ENCODE measurements at places on chromosomes 6 and 20. TPM values are rescaled to one million over a fixed set of nuclear protein-coding genes. Genes with fewer than 3 reads are reported as not detected.

DNA sequence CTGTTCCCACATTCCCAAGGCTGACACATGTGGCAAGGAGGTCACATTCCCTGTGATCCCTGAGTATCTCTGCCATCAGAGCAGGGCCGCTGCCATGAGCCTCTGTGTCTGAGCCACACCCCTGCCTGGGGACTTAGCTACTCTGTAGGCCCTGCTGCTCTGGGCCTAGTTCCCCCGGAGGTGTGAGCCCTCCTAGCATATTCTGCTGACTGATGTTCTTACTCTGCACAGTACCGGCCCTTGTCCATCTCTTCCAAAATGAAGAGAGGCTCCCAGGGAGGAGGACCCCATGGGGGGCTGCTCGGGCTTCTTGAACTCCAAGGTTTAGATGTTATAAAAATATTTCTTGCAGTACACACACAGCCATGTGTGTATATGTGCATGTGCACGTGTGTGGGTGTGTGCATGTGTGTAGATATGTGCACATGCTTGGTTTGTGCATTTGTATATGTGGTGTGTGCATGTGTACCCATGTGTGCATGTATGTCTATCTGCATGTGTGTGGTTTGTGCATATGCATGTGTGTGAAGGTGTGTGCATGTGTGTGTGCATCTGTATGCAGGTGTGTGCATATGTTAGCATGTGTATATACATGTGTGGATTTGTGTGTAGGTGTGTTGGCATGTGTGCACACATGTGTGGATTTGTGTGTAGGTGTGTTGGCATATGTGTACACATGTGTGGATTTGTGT, 101.2 kb downstream of the ERMARD start:
- peak; percentile 54 for DNase-seq

DNA sequence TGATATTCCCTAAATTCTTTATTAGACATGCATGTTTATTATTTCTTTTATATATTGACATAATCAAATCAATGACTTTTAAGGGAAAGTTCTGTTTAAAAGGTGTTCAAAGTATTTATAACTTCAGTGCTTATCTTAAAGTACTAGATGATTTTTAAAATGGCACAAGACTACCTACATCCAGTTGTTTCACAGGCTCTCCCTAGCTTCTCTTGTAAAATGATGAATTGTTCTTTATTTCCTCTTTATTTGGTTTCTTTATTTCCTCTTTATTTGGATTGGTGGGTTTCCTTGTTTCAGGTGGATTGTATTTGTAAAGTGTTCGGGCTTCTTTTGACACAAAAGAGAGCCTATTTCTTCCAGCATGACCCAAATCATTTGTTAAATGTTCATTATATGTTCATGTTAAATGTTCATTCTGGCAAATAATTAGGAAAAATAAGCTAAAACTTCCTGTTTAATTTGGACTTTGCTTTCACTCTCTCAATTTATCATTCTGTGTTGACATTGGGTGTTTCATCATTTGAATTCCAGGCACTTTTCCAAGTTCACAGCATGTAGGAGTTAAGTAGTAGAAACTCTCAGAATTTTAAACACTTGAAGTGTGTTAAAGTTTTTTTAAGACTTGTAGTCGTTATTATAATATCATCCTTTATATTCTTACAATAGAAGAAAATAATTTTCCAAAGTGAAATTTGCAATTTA, 24.6 kb downstream of the MLIP start:
- peak; percentile 39 for DNase-seq

- no peak for DNase-seq
These were observed 91.3 kb upstream of the MAP3K7 start for GRCh38 chr6:90678049-90678779.

DNA sequence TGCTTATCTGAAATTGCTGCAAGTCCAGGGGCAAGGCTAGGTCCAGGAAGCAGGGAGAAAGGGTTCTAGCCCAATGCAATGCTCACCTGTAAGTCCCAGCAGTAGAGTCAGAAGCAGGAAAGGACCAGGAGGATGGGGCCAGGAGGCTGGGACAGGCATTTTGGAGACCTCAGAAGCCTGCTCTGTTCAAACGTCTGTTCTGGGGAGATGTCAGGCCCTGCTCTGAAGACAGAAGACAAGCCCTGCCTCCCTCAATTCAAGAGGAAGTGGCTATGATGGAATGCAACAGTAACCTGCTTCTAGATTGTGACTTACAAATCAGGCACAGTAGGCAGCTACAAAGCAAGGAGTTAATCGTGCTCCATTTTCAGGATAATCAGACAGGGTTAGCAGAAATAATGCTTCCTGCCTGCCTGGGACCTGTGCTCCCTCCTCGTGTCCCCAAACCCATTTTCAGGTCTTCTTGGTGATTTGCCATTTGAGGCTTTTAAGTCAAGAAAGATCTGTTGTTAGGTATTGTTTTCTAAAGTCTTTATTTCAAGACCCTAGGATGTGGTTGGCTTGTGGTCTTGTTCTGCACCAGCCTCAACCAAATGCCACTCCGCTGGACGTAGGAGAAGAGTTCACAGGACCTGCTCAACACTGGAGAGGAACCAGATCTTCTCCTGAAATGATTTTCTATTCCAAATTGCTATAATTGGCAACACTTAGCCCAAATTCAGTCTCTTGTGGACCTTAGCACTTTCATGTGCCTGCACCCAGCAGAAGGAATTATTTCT, at the start of gene SIRPG:
Gene SIRPG, minus strand, starts transcription at position 224 of the 779 bp plus-strand sequence. Its CDS starts 65 bp downstream, at position 159.
- DNase-seq = peak; percentile 45

DNA sequence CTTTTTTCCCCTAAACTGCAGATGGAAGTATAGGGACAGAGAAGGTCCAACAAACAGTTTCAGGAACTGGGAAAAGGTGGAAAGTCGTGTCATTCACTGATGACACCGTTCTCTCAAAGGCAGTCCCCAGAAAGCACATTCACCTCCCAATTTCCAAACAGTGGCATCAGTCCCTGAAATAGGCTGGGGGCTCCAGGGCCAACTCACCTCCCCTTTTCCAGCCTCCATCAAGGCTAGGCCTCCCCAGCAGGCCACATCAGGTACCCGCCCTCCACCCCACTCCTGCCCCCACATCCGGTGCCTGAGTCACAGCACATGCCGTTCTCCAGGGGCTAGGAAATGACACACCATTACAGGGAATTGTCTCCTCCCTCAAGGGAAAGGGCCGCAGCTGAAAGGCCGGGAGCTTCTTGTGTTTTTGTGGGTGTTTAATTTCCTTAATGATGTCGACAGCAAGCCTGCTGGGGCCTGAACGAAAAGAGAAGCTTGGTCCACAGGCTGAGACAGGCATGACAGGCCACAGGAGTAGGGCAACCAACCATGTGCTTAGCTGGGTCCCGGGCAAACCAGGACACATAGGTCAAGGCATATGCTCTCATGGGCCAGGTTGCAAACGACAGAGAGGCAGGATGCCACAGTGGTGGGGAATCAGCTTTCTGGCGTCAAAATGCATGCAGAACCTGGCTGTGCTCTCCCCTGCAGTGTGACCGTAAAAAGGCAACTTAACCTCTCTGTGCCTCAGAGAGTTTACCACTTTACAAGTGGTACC, 39.2 kb downstream of the ZMYND8 start:
- peak; percentile 100 for DNase-seq

- DNase-seq = peak; percentile 18
These were observed 26.1 kb downstream of the CEP57L1 start for GRCh38 chr6:109121411-109121810.

GRCh38 chr20:57568960-57569359, 8.1 kb downstream of the PCK1 start:
- no peak for DNase-seq

DNA sequence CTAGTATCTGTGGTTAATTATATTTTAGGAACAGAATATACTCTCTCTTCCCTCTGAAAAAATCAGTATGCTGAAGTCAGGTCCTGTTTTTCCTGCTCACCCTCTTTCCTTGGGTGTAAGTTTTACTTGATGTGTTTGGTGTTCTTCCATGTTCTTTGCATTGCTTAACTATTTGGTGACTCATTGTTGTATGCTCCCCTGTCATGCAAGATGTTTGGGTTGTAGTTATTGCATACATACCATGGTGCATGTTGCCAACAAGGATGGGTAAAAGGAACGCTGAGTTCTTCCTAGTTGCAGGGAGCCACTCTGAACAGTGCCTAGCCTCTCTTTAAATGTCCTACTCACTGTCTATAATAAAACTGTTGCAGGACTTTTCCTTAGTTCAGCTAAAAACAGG, 207.9 kb upstream of the LAMP5 start:
- DNase-seq = peak; percentile 42

- peak; percentile 58 for DNase-seq
These were observed 671 bp downstream of the TAPBP start for GRCh38 chr6:33313105-33313708.

GRCh38 chr6:38319256-38320212, 320.2 kb downstream of the BTBD9 start:
- DNase-seq = peak; percentile 59

DNA sequence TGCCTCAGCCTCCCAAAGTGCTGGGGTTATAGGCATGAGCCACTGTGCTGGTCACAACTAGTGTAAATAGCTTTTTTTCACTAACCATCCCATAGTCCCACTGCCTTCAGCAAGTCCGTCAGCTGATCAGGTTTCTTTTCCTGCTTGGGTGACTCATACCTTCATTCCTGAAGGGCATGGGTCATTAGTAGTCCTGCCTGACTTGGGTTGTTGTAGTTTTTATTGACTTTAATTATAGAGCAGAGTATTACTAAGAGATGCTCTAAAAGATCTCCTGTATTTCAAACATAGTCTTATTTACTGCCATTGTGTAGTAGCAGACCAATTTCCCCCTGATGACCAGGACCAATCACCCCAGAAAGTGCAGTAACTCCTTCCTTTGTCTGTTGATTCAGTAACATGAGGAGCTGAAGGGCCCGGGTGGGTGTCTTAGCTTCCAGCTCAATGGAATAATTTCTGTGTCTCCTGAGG, 25.8 kb downstream of the HLA-C start:
- peak; percentile 98 for DNase-seq

DNA sequence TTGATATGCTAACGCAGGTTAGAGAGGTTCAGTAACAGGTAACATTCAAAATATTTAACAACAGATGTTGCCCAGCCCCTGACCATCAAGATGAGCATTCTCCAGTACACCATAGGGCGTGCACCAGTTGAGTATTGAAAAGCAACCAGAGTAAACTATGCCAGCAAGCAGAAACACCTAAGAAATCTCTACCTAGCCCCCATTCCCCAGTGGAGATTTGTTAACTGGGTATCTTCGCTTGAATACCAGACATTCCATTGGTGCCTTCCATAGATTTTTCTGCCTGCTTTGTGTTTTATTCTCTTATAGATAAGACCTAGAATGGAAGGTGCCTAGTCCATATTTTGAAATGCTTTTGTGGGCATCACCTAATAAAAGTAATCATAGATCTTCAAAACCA, 623.9 kb downstream of the KIF16B start:
- no peak for DNase-seq

DNA sequence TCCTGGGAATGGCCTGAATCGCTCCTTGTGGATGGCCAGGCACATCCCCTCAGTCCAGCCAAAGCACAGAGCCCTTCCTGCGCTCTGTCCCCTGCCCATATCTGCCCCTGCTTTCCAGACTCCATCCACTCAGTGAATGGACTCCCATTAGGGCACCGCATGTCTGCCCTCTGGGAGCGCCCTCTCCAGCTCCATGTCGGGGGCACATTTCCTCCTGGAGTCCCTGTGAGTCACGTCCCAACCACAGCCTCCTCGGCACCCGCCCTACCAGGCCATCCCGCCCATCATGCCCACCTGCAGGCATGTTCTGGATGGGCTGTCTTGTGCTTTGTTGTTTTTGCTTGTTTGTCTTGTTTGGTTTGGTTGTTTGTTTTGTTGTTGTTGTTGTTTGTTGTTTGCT, 96.8 kb downstream of the PSMB1 start:
- DNase-seq = no peak

DNA sequence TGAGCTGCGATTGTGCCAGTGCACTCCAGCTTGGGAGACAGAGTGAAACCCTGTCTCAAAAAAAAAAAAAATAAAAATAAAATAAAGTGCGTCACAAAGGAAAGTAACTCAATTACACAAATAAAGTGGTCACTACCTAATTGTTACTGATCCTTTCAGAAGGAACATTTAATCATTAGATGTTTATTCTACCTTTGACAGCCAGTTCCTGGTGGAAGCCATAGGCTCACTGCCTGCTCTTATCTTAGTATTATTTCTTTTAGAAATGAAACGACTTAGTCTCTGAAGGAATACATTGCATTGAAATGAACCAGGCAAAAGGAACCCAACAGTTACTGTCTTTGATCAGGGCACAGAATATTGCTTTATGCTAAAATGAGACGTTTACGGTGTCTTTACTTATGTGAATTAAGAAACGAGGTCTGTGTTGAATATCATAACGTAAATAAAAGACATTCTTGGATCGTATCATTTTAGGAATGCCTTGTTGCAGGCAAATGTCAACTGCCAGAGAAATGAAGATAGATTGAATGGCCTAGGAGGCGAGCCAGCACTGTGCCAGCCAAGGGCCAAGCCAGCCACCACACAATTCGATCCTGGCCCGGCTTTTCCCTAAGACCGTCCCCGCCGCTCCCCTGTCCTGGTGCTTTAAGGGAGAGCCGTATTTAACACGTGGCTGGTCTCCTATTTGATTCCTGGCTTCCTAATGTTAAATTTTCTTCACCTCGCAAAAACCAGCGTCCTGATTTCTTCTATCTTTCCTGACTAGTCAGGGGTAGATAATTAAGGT, 136.7 kb upstream of the GMDS start:
- peak; percentile 10 for DNase-seq

- DNase-seq = no peak
These were observed 206.9 kb downstream of the TMEM242 start for GRCh38 chr6:157116426-157116825.

DNA sequence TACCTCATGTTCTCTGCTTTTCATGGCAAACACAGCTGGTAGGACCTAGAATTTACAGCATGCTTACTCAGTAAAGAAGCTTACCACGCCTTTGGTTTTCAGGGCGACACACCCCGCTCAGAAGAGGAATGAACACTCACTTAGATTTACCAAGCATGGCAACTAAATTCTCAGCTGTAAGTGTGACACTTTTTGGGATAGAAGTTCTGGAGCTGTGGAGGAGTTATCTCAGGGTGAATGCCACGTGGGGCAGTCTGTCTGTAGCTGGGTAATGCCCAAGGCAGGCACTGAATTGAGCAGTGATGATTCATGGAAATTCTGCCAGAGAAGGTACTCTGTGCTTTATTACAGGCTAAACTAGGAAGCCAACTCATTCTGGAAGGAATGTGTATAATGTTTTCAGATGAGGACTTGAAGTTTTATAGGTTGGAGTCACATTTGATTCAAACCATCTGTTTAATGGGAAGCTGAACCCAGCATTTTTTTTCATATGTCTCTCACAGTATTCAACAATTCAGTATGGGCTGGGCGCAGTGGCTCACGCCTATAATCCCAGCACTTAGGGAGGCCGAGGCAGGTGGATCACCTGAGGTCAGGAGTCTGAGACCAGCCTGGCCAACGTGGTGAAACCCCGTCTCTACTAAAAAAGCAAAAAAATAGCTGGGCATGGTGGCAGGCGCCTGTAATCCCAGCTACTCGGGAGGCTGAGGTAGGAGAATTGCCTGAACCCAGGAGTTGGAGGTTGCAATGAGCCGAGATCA, 3.5 kb upstream of the PRIM2 start:
- peak; percentile 100 for DNase-seq

- no peak for DNase-seq
These were observed 23.6 kb downstream of the XRN2 start for GRCh38 chr20:21326700-21327099.

- no peak for DNase-seq
These were observed 20.5 kb downstream of the COL9A1 start for GRCh38 chr6:70282312-70282918.

TRIM10 gene
- not detected for total RNA-seq

LY6G6D gene
- total RNA-seq = not detected

TMEM244 gene
- total RNA-seq = not detected

ADGB gene
- total RNA-seq = not detected

GCNT2 gene
- 22.5 TPM for total RNA-seq

LY6G6F gene
- total RNA-seq = not detected

GTSF1L gene
- total RNA-seq = not detected

VSTM2L gene
- 1.0 TPM for total RNA-seq

All from M059J (cell line).